ENCODE measurements at places on chromosomes 2 and 18.

- DNase-seq: no peak
Measured at GRCh38 chr2:136104977-136105376, 13.0 kb downstream of the CXCR4 start.

- no peak for DNase-seq
Measured at GRCh38 chr2:168244318-168244717, 3.1 kb downstream of the STK39 start.

- DNase-seq: no peak
Measured at GRCh38 chr2:111896024-111896423, 2.4 kb upstream of the MERTK start.

DNA sequence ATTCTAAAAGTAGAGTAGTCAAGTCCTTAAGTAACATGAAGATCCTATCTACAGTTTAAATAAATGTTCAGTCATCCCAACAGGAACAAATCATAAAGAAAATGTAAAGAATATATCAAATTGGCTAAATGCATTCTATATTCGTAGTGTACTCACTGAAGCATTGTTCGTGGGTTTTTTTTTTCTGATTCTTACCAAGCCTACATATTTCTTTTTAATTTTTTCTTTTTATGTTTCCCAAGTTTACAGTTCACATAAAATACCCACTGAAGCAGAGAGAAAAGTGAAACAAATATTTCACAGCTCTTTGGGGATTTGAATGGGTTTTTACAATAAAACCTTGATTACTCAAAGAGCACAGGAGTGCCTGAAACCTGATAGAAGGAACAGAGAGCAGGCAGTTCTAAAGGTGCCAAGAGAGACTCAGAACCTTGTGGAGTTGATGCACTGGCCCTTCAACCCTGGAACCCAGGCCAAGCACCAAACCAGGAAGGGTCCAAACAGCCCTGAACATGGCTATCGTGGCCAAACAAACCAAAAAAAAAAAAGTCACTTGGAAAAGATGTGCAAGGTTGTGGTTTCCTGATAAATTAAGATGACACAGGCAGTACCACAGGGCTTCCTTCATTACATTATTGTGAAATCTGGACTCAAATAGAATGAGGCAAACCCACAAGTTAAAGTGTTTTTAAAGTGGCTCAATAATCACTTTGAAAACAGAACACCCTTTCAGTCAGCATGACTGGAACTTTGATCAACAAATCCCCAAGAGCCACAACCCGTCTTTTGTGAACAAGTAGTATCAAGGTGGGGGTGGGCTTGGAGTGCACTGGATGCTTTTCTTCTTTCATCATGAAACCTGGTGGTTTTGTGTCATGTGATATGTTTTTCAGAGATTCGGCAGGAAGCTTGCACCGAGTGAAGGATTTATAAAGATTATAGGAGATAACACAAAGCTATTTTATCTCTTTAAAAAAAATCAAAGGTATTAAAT is 245.0 kb upstream of the FN1 start:
- peak; percentile 81 for DNase-seq

GRCh38 chr2:109466674-109467575 is 146.8 kb downstream of the SEPTIN10 start:
- peak; percentile 94 for DNase-seq

DNA sequence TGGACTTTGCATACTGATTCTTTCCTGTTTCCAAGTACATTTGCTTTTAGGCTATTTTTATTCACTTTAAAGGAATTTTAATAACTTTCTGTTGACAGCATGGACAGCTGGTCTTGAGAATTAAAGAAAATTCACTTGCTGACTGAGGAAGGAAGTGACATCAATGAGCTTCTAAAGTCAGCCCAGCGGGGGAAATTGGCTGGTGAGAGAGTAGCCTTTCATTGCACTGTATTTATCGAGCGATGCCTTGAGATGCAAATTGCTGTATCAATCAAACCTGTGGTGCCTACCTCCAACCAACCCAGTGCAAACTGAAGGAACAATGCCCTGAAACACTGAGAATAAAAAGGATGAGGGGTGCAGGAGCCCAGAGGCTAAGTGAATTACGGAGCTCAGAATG is 91.4 kb upstream of the AQP4 start:
- no peak for DNase-seq

GRCh38 chr2:49359721-49360406 is 205.5 kb upstream of the FSHR start:
- peak; percentile 4 for DNase-seq

DNA sequence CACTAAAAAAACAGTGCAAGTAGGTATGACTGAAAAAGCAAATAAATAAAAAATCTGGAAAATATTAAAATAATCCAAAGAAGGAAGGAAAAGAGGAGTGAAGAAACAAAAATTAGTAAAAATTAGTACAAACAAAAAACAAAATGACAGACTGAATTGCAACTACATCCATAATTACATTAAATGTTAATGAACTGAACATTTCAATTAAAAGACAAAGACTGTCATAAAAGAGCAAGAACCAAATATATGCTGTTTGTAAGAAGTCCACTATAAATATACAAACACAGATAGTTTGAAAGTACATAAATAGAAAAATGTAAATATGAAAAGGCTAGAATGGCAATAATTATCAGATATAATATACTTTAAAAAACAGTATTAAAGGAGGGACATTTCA is 267.6 kb downstream of the WDPCP start:
- no peak for DNase-seq
